Posterior cingulate gyrus (tissue), 11 donors: ENCODE measurements at places on chromosomes 7 and 10.

GRCh38 chr7:114766041-114766356 is 155.9 kb upstream of the MDFIC start:
- DNase-seq: no peak

- DNase-seq: no peak
Observed at GRCh38 chr10:52343439-52343838, 29.4 kb downstream of the DKK1 start.

DNA sequence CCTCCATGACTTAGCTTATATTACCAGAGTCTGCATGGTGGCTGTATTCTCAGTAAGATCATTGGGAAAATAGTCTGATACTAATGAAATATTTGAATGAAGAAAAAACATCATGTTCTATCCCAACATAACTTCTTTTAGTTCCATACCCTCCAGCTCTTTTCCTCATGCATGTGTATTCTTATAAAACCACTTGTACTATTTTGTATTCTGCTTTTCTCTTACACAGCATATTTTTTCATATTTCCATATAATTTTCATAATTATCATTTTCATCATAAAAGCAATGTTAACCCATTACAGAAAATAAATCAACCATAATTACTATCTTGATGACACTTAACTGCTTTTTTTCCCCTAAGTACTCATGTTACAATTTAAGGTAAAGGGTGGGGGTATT is 371.2 kb upstream of the LRGUK start:
- no peak for DNase-seq

GRCh38 chr7:110400411-110400810 is 690.5 kb upstream of the LRRN3 start:
- no peak for DNase-seq
